ENCODE measurements at places on chromosomes 7 and 10.

DNA sequence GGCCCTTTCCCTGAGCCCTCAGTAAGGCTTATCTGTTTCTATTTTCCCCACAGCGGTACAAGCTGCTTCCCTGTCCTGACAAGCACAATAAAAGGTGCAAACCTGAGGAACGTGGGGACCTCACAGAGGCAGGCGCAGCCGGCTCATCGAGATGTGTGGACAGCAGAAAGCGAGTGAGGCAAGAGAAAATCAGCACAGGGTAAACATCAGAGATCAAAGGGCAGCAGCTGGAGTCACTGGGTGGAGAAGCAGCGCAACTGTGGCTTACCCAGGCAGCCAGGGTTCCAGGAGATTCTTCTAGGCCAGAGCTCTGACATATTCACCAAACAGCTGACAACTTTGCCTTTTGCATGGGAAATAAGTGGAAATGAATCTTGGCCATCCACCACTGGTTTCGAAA lies 212.6 kb downstream of the WDR11 start:
- DNase-seq: no peak

DNA sequence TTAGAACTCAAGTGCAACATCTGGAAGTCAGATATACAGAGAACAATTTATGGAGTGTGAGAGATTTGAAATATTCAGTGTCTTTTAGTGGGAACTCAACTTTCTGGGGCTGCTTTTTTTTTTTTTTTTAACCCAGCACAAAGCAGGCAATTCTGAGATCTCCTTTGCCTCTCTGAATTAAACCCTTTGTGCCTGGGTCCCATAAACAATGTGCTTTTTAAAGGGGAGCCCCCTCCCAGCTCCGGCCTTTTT lies 146.8 kb downstream of the CELF2 start:
- DNase-seq: no peak

DNA sequence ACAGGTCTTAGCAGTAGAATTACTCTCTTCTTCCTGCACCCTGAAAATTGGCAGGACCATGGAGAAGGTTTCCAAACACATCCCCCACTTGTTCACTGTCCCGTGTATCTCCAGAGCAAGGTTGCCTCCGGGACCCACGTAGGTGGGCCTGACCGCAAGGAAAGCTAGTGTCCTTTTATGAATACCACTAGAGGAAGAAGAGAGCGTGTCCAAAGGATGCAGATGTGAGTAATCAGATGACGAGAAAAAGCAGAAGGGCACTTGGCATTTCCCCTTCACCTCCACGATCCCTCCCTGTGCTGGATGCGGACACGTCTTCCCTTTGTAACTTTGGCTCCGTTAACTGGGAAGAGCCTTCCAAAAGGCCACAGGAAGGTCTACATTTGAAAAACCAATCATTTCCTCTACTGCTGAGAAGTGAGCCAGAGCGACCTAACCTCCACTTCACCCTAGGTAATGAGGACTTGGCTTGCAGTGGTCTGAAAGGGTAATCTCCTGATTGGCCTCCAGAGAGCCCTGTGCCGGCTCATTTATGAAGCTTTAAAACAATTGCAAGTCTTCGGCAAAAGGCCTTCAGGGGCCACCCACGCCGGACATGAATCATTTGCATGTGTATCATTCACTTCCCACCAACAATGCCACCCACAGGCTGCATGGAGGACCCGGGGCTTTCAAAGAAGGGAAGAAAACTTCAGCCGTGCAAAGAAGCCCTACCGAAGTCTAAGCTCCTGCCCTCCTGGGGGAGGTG lies 55.4 kb downstream of the LYZL1 start:
- DNase-seq: peak; percentile 56

- peak; percentile 79 for DNase-seq
Measured at GRCh38 chr7:111756687-111757178, 194.4 kb upstream of the IMMP2L start.

GRCh38 chr7:28258240-28258639 lies 77.6 kb upstream of the JAZF1 start:
- DNase-seq: no peak

- DNase-seq: peak; percentile 62
Measured at GRCh38 chr10:126905776-126906703, 812 bp downstream of the DOCK1 start.

- no peak for DNase-seq
Measured at GRCh38 chr10:293636-294035, 158.4 kb downstream of the ZMYND11 start.

DNA sequence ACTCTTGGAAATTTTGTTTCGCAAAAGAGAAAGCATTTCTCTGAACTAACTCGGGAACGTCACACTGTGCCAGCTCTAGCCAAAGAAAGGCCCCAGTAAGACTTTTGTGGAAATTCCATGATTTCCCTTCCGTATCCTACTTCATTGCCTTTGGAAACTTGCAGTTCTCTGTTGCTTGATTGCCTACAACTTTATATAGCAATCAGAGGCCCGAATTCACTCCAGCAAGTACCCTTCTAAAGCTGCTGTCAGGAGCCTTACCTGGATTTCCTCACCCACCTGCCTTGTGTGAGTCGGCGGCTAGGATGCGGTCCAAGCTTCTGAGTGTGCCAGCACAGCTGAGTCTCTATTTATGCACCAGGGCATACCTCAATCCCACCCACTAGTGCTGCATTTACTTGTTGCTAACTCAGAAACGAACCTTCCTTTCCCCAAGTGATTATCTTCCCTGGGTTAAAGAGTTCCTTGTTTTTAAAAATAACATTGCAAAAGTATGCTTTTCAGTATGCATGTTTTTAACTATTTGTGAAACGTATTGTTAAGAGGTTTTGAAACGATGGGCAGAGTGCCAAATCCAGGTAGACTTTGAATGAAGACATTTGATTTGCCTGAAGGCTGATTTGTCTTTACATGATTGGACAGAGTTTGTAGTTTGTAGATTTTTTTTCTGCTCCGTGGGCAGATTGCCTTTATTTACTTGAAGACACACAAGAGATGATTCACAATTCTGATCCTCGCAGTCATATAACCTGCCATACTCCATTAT lies at the start of gene AGR2:
Gene AGR2 (minus strand): TSS at position 326 of the 766 bp plus-strand sequence. CDS start 3,203 bp downstream, outside the sequence.
- DNase-seq: no peak

- no peak for DNase-seq
Measured at GRCh38 chr10:3408603-3409365, 236.2 kb upstream of the PITRM1 start.

GRCh38 chr7:154996756-154997155 lies 6.2 kb downstream of the PAXIP1 start:
- no peak for DNase-seq

DNA sequence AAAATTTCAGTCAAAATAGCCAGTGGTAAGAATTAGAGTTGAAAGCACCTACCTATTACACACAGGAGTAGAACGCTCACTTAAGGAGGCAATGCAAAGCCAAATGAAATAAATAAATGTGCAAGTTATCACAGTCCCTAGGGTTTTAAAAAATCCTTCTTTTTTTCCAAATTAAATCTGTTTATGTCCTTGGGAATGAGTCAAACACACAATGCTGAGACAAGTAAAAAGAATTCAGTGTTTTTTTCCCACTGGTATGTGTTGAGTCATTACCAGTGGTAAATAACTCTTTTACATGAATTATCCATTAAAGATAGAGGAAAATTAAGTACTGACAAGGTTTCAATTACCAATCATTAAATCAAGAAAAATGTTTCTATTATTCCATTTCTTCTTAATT lies 438.6 kb downstream of the TNS3 start:
- DNase-seq: peak; percentile 91

- DNase-seq: peak; percentile 42
Measured at GRCh38 chr10:89074120-89074519, 83.5 kb downstream of the FAS start.

DNA sequence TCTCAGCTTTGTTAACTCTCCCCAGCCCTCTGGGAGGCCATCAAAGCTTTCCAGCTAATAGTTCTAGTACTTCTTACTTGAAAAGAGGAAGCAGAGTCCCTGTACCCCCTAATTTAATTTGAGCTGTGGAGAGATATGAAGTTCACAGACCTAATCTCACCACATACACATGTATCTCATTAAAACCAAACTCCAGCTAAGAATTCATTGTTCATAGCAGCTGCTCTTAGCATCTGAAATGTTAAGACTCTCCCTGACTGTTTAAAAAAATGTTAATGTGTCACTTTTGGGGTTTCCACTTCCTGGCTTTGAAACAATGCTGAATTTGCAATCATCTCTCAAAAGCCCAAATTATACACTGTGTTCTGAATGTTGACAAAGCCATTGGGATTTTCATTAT lies 16.2 kb upstream of the MRC1 start:
- DNase-seq: peak; percentile 37

GRCh38 chr10:61708846-61709245 lies 46.1 kb downstream of the CABCOCO1 start:
- DNase-seq: peak; percentile 62

DNA sequence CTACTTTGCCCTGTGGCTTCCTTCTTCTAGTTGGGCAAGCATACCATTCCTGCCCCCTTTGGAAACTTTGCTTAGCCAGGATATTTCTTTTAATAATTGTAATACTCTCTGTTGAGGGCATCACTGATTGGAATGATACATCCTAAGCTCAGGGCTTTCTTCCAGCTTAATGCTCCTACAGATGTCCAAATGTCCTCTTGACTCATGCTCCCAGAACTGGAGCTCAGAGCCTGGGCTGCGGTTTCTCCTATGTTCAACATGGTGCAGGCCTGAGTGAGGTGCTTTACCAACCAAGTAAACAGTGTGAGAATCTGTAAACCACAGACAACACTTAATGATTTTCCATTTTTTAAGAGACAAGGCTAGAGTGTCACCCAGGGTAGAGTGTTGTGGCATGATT lies 108.6 kb downstream of the LRRC4 start:
- no peak for DNase-seq

GRCh38 chr10:79492256-79492655 lies 20.1 kb upstream of the EIF5AL1 start:
- no peak for DNase-seq

GRCh38 chr7:117793521-117793920 lies 79.7 kb downstream of the CTTNBP2 start:
- no peak for DNase-seq

DNA sequence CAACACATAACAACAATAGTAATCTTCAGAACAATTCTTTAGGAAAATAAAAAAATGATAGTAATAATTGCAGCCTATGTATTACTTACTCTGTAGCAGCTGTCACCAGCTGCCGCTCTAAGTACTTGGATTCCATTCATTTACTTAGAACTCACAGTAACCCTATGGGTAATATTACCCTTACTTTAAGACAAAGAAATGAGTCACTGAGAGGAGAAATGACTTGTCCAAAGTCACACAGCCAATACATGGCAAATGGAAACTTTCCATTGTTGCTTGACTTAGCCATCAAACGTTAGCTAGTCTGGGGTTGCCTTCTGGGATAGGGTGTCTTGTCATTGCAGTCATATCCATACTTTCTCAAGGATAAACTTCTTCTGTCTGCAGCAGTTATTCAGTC lies 3.6 kb downstream of the CCNY start:
- peak; percentile 31 for DNase-seq

DNA sequence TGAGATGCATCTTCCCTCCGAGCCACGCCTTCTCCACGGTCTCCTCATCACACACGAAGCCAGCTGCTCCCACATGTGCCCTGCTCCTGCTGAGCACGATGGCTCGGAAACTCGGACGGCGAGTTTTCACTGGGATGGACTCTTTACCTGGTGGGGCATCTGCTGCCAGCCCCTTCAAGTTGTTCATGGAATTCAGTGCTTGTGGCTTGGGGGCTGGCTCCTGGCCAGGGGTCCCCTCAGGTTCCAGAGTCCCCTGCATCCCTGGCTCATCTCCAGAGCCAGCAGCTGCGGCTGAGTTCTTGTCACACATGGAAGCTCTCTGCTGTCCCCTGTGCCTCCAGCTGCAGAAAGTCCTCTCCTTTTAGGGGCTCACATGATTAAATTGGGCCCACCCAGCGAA lies 654.0 kb downstream of the SDK1 start:
- DNase-seq: no peak

DNA sequence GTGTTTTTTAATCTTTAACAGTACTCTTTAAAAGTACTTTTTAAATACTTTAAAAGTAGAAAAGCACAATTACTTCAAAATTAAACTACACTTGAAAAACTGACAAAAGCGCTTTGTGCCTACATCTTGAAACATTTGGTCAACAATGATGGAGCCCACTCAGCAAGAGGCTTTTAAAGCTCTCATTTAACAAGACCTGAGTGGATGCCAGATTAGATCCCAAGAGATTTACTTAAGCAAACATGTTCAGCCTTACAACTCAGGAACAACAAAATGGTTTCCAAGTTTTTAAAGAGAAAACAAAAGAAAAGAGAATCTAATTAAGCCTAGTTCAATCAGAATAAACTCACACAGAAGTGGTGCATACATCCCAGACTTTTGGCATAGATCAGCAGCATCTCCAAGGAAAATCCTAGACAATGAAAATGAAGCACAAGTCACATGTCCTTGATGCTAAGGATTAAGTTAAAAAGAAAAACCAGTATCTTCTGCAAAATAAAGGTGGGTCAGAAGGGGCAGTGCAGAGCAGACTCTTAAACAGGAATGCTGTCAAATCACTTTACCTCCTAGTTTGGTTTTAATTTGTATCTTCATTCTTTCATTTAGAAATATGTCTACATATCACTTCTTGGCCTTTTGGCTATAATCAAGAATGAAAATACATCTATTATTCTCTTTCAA lies 26.2 kb downstream of the HIBADH start:
- peak; percentile 7 for DNase-seq

- peak; percentile 20 for DNase-seq
Measured at GRCh38 chr10:120600871-120601649, 144.0 kb downstream of the PLPP4 start.

GRCh38 chr7:131544449-131545301 lies 11.8 kb downstream of the PODXL start:
- peak; percentile 70 for DNase-seq

DNA sequence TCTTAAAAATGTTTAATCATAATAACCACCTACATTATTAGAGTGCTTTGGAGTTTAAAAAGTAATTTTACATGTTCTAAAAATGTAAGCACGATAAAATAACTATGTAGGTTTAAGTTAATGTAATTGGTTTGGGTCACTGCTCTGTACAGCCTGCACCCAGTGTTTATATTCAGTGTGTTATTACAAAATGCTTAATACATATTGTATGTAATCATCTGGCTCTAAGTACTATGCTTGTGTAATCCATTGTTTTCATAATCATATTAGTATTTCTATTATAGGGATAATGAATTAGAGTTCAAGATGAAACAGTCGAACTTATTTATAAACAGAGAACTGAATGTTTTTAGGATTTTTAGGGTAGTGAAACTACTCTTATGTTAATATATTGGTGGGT lies 13.1 kb downstream of the RPA3 start:
- no peak for DNase-seq

GRCh38 chr10:128713874-128714570 lies 587.8 kb upstream of the MKI67 start:
- peak; percentile 73 for DNase-seq

- no peak for DNase-seq
Measured at GRCh38 chr10:412109-412508, 276.9 kb downstream of the ZMYND11 start.
